ENCODE measurements at places on chromosomes 1 and 21.

GRCh38 chr1:177799746-177800145, 170.1 kb downstream of the SEC16B start:
- peak; percentile 28 for DNase-seq

GRCh38 chr1:109204484-109204883, 9.2 kb upstream of the SARS1 start:
- no peak for DNase-seq

DNA sequence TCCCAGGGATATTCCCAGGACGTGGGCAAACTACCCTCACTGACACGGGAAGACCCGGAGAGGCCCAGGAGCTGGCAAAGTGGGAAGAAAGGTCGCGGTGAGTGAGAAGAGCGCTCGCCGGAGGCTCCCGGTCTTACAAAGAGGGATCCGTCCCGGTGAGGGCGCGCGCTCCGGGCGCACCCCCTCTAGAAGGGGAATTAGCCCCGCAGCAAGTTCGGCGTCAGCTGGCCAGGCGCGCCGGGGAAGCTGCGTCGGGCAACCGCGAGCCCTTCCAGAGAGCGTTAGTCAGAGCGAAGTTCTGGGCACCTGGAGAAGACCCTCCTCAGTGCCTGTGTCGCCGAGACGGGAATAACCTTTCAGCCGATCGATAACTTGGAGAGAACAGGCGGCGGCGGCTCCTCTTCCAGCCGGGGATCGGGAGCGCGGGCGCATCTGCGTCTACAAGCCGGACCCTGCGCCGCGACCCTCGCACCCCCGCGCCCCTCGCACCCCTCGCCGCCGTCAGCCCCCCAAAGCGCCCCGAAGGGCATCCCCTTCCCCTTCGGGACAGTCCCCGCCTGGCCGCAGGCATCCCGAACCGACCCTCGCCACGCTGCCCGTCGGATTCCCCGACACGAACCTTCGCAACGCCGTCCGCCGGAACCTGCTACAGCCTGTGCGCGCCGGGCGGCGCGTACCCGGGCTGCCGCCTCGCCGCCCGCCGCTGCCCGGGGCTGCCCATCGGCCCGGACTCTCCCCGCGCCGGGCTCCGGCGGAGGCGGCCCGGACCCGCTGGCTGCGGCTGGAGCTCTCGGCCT, 485 bp downstream of the SIPA1L2 start:
- DNase-seq: peak; percentile 3

DNA sequence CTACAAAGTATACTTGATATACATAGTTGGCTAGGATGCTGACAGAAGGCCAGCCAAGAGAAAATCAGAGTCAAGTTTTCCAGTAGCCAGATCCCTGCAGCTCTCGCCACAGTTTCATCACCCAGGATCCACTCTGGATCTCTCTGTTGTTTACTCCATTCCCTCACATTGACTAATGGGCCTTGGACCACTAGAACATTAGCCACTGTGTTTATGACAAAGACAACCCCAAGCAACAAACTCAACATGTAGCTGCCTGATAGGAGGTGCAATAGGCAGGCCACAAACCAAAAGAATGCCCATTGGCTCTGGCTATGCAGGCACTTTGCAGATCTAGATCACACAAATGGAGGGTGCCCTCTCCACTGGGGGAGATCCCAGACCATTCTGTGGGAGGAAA, 44.2 kb downstream of the ARHGEF11 start:
- no peak for DNase-seq

DNA sequence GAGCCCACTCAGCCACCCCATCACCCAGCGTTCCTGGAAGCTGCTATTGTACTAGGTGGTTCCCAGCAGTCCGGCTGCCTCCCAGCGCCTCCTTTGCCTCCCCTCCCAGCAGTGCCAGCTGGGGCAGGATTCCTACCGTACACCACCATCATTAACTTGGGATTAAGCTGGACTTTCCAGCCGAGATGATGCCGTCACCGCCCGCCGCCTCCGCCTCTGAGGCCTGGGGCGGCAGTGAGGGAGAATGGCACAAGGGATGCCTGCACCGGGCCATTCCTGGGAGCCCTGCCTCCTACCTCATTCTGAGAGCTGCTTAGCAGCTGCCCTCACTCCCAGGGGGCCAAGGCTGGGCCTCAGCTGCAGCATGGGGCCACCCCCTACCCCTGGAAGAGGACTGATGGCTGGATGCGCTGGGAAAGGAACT, 13.2 kb downstream of the CNTN2 start:
- no peak for DNase-seq
